NCI-H2081 treated with DMSO at 0.1 percent for 48 hours (cell line): ENCODE measurements at places on chromosomes 11 and 22.
A peak's percentile ranks its signal among the peaks of the same experiment; 100 is the strongest.

DNA sequence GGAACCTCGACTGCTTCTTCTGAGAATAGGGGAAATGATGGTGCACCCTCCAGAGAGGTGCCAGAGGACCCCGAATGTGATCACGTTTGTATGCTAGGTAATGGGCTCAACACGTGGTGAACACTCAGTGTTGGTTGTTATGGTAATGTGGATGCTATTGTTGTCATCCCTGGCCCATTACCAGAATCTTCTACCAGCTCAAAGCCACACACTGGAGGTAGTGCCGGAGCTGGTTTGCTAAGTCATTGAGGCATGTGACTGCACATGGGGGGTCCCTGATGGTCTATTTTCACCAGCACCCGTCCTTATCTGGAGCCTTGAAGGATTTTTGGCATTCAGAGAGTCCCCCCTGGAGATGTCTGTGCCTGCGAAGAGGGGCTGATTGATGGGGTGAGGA is 119.1 kb upstream of the CD82 start:
- DNase-seq: no peak

DNA sequence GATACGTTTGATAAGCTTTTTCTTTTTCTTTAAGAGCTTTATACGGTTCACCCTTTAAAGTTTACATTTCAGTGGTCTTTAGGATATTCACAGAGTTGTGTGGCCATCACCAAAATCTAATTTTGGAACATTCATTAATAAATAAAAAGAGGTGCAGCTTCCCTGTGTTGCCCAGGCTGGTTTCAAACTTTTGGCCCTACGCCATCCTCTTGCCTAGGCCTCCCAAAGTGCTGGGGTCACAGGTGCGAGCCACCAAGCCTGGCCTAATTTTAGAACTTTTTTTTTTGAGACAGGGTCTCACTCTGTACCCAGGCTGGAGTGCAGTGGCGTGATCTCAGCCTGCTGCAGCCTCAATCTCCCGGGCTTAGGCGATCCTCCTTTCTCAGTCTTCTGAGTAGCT is 30.6 kb downstream of the MED15 start:
- DNase-seq: no peak

- no peak for DNase-seq
Measured at GRCh38 chr11:83220260-83220659, 26.7 kb downstream of the ANKRD42 start.

DNA sequence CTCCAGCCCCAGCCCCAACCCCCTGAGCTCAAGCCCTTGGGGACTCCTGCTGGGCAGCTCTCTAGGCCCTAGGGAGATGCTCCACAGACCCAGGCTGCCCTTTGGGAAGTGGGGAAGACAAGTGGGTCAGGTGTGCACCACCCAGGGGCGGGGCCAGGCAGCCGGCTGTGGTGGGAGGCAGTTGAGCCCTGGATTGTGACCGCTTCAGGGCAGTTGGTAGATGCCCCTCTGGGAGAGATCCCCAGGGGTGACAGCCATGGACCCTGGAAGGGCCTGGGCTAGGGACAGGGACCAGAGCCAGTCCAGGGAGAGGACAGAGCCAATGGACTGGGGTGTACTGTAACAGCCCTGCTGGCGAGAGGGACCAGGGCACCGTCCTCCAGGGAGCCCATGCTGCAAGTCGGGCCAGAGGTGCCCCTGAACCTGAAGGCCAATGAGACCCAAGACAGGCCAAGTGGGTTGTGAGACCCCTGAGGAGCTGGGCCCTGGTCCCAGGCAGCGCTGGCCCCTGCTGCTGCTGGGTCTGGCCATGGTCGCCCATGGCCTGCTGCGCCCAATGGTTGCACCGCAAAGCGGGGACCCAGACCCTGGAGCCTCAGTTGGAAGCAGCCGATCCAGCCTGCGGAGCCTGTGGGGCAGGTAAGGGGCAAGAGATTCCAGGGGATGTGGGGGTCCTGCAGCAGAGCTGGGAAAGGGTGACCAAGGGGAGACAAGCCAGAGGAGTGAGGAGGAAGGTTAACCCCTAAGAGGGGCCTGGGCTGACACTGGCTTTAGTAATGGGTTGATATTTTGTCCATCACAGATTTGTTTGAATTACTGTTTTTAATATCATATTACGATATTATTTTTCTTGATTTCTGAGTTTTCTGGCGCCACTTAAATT is at the start of gene IGLL5:
TSS of gene IGLL5 (plus strand) at position 196 of the 883 bp plus-strand sequence. CDS start at position 434, 238 bp downstream.
- no peak for DNase-seq

DNA sequence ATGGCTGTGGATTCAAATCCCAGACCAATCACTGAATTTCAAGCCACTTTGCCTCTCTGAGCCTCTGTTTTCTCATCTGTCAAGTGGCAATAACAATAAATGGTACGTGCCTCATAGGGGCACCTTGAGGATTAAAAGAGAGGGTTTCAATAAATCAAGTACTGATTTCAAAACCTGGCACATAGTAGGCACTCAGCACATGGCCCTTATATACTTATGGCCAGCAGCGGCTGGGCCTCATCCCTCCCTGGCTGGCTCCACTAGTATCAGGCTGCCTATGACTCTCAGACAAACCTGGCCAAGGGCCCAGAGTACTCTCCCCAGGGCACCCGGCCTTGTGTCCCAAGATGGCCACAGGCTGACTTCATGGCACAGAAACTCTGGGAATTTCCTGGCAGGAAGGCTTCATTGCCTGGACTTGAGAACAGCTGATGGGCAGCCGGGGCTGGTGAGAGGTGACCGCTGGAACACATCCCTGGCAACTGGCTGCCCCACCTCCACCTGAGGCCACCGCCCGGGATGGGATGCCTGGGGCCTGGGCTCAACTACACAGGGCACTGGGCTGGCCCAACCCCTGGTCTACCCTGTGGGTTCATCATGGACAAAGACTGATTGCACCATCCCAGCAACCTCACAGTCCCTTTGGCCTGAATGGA is 3.4 kb downstream of the FADS3 start:
- no peak for DNase-seq

DNA sequence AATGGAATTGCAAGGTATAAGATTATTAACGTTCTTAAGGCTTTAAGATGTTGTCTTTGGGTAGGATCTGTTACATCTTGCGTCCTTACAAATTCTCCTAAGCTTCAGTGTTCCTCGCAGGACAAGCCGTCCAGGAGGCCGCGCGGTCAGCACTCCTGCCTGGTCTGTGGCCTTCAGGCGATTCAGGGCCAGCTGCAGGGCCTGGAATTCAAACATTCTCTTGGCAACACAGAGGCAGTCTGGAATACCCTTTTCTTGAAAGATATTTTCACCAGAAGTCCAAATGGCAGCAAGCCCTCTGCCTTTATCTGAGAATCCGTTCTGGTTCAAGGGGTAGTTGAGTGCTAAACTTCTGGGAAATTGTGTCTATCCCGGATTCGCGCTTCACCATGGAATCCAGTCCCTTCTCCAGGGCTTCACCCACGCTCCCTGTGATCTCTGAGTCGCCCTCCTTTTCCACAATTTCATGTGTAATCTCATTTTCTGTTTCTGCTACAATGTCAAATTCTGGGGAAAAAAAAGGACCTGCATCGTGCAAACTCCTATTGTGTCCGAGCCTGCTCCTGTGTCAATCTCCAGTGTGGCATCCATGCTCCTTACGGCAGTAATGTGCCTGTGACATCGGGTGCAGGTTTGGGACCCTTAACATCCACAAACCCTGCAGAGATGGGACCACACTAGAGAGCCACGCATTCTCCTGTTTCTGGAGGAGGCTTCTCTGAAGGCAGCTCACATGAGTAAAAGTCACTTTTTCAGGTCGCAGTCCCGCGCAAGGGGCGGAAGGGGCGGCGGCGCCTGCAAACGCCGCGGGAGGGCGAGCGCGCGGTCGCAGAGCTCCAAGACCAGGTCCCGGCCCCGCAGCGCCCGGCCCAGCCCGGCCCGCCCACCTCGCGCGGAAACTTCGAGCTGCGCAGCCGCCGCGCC is 25.4 kb upstream of the SORL1 start:
- no peak for DNase-seq

DNA sequence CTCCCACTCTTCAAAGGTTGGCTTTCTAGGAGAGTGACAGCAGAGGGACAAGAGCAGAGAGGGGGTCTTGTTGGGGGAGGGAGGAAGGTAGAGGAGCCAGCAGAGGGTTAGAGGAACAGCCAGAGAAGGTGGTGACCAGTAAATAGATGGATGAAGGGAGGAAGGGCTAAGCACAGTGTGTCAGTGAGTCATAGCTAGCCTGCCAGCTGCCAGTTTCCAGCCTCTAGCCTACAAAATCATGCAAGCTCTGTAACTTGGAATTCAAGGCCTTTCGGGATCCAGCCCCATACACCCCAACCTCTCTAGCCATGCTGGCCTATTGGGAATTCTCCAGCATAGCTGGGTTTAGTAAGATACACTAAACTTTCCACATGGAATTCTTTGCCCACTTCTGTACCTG is 147.4 kb upstream of the TEAD1 start:
- DNase-seq: no peak

DNA sequence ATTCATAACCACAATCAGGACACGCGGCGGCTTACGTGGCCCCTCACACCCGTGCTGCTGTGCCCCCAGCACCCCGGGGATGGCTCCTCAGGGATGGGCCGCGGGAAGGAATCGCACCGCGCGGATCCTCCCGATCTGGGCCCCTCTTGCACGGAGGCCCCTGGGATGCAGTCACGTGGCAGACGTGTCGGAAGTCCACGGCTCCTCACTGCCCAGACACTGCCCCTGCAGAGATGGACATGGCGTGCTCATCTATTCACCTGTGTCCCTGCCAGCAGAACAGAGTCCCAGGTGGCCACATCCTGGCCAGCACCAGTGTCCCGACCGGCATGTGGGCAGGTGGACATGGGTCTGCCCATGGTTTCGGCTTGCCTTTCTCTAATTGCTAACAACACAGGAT is 12.8 kb downstream of the MOB2 start:
- DNase-seq: no peak

DNA sequence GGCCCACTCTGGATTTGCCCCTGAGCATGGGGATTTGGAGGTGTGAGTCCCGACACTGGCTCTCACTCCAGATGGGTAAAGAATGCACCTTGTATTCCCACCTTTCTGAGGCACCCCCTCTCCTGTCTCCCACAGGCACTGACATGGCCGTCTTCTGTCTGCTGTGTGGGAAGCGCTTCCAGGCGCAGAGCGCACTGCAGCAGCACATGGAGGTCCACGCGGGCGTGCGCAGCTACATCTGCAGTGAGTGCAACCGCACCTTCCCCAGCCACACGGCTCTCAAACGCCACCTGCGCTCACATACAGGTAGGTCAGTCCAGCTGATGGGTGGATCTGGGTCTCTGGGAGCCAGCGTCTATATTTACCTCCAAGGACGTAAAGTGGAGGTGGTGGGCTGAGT is 54.2 kb upstream of the NNMT start:
- no peak for DNase-seq

GRCh38 chr11:68002938-68003845 is 705 bp downstream of the UNC93B1 start:
- DNase-seq: no peak

GRCh38 chr11:93216511-93217101 is 18.8 kb upstream of the SLC36A4 start:
- DNase-seq: peak; percentile 100

- no peak for DNase-seq
Measured at GRCh38 chr11:128551058-128551457, 36.3 kb downstream of the ETS1 start.

GRCh38 chr11:60680455-60681119 is 18.8 kb upstream of the MS4A8 start:
- peak; percentile 8 for DNase-seq

DNA sequence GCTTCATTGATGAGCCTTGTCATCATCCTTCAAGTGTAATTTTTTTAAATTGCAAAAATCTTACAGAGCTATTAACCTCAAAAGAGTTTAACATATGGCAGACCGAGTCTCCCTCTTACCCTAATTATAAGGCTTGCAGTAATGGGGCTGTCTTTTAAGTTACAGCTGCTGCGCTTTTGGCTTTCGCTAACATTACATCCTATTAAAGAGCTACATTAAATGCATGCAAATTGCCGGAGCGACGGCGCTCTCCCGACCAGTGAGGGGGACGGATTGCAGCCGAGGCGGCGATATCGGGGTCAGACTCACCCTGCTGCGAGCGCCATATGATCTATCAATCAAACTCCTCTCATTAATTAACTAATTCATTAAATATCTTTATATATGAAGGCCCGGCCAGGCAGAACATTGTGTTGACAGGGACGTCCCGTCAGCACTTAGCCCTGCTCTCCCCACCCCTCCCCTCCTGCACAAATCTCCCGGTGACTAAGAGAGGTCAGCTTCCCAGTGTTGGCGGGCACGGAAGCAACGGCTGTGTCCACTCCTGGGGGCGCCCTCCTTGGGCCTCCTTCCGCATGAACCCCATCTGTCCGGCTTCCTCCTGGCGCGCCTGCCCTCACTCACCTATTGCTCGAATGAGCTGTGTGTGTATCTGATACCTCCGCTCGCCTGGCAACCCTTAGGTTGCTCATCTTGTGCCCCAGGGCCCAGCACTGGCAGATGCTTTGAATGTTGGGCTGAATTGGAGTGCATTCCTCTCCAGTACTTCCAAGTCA is 156.0 kb upstream of the CADM1 start:
- DNase-seq: no peak

DNA sequence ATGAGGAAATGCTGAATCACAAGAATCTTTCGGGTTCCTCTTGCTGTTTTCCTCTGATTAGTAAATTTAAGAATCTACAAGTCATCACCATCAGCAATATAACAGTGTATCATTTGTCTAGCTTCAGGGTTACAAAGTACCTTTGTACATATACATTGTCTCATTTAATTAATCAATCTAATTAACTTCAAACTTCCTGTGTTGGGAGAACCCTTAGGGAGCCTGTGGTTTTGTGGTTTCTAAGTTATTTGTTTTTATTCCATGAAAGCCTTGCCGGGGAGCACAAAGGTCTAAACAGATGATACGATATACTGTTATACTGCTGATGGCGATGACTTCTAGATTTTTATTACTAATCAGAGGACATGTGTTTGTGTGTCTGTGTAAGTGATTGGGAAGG is 41.0 kb downstream of the TIMP3 start:
- no peak for DNase-seq

GRCh38 chr11:61918938-61919704 is 1.8 kb upstream of the RAB3IL1 start:
- DNase-seq: no peak

GRCh38 chr11:72524711-72525110 is 90.4 kb upstream of the CLPB start:
- no peak for DNase-seq

GRCh38 chr11:83361831-83362230 is 75.7 kb upstream of the CCDC90B start:
- no peak for DNase-seq

DNA sequence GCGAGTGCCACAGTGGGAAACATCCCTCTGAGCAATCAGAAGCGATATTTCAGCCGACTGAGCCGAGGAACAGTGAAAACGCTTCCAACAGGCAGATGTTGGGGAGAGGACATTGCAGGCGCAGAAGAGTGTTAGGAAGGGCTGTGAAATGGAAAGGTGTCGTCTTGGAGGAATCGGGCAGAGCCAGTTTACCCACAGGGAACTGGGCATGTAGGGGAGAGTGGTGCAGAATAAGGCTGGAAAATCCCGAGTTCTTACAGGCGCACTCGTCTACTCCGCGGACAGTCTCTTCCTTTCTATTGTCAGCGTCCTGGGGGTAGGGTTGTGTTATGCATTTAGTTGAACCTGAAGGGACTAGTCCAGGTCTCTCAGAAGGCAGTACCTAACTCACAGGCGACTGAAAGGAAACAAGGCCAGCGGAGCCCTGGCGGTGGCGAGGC is 1.1 kb upstream of the APLP2 start:
- no peak for DNase-seq

GRCh38 chr22:36154423-36154945 is 6.1 kb downstream of the APOL3 start:
- no peak for DNase-seq
